ENCODE measurements at places on chromosomes 2 and 18.

GRCh38 chr2:157845081-157845480, 31.0 kb downstream of the ACVR1 start:
- H3K27me3 ChIP-seq, result no peaks in the 10 kb centered on the region
- peaks cover 30% of the 10 kb centered on the region for H3K36me3 ChIP-seq
- DNase-seq, result no peak
- H3K4me3 ChIP-seq, result no peak overlapping the region
- no peak overlapping the region for H3K27ac ChIP-seq

GRCh38 chr2:120302301-120302700, 43.6 kb upstream of the INHBB start:
- no peak overlapping the region for H3K27ac ChIP-seq
- no peak overlapping the region for H3K4me3 ChIP-seq
- H3K4me1 ChIP-seq, result peaks cover 3% of the 10 kb centered on the region

DNA sequence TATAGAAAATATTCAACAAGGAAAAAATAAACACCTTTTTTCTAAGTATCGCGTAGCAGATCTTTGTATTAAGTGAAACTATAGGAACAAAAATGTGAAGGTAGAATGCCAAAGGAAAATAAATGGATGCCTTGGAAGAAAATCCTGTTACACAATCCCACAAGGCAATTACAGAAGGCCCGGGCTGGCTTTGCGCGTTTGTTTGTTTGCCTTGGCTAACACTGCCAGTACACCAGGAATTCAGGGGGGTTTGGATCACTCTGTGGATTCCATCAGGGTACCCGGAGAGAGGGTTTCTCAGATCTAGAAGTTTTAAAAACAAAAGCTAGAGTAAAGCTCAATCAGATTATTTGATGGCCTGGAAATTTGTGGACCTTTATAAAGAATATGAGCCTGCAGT, 478.3 kb downstream of the FBXO15 start:
- DNase-seq, result no peak
- no peaks in the 10 kb centered on the region for H3K36me3 ChIP-seq
- H3K4me3 ChIP-seq, result no peak overlapping the region
- no peaks in the 10 kb centered on the region for H3K4me1 ChIP-seq
- H3K27ac ChIP-seq, result no peak overlapping the region
- H3K27me3 ChIP-seq, result no peaks in the 10 kb centered on the region

DNA sequence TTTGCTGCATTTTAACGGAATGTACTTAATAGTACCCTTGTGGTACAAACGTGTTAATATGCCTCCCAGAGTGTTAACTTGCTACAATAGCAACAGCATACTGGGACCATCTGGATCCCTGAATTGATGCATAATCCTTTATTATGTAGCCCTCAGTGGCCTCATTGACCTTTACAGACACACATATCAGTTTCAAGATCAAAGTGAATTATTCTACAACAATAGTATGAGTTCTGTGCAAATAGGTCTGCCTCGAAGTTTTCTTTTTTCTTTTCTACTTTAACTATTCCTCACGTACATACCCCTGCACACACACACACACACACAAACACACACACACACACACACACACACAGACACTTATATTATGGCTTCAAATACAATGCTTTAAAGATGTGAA, 1622.1 kb downstream of the LRP1B start:
- no peak overlapping the region for H3K4me3 ChIP-seq
- no peak overlapping the region for H3K27ac ChIP-seq
- no peaks in the 10 kb centered on the region for H3K36me3 ChIP-seq
- no peaks in the 10 kb centered on the region for H3K27me3 ChIP-seq

- no peak overlapping the region for H3K4me3 ChIP-seq
- H3K27me3 ChIP-seq, result peaks cover 4% of the 10 kb centered on the region
- peaks cover 42% of the 10 kb centered on the region for H3K4me1 ChIP-seq
Measured at GRCh38 chr2:68411397-68412126, 46.5 kb downstream of the PLEK start.

DNA sequence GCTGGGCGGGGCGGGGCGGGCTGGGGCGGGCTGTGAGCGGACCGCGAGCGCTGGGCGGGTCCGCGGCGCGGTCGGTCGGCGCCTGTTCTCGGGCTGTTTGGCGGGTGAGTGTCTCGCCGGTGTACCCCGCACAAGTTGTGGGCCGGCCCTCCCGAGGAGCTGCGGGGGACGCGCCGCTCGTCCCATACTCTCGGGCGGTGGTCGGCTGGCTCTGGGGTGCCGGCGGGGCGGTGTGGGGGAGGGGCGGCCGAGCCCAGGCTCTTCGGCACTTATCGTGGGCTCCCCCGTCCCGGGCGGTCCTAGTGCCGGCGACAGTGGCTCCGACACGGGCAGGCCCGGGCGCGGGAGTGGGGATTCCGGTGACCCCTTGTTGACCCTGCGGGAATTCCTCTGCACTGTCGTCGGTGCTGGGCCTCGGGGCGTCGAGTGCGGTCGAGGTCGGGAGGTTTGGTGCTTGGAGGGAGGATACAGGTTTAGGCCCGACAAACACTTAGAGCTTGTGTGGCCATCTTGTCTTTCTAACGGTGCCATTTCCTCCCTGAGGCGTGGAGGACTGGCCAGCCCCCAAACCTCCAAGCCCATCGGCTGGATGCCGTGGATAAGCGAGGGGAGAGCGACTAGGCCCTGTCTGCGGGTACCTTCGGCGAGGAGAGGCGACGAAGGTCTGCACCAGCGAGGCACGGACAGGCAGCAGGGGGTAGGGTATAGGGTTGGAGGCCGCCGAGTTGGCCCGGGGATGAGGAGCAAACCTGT, at the start of gene SEPTIN2:
SEPTIN2 (plus strand) TSS at position 47 of the 753 bp plus-strand sequence. CDS start 8,308 bp downstream, outside the sequence.
- peaks cover 45% of the 10 kb centered on the region for H3K36me3 ChIP-seq
- DNase-seq, result peak; percentile 75
- peak within 1 kb of the TSS; percentile 100 for H3K27ac ChIP-seq

DNA sequence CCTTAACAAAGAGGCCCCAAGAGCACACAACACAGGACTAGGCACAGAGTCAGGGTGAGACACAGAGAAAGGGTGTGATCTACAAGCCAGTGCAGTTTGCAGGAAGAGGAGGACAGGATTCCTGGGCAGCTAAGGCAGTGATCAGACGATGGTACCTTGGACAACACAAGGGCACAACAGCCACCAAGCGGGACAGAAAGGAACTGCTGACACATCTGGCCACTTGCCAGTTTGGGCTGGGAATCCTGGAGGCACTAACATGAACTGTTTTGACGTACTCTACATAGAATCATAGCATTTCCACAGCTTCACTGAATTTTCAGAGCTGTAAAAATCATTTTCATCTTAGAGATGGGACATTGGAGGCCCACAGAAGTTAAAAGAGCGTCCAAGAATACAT, 221.5 kb upstream of the SLC35G4 start:
- no peak overlapping the region for H3K4me3 ChIP-seq
- H3K27ac ChIP-seq, result no peak overlapping the region
- no peaks in the 10 kb centered on the region for H3K36me3 ChIP-seq
- no peaks in the 10 kb centered on the region for H3K4me1 ChIP-seq

- no peak for DNase-seq
- H3K27me3 ChIP-seq, result no peaks in the 10 kb centered on the region
- H3K4me3 ChIP-seq, result no peak overlapping the region
- H3K36me3 ChIP-seq, result no peaks in the 10 kb centered on the region
- no peak overlapping the region for H3K27ac ChIP-seq
- peaks cover 4% of the 10 kb centered on the region for H3K4me1 ChIP-seq
Measured at GRCh38 chr18:44135741-44136140, 544.9 kb upstream of the SETBP1 start.

DNA sequence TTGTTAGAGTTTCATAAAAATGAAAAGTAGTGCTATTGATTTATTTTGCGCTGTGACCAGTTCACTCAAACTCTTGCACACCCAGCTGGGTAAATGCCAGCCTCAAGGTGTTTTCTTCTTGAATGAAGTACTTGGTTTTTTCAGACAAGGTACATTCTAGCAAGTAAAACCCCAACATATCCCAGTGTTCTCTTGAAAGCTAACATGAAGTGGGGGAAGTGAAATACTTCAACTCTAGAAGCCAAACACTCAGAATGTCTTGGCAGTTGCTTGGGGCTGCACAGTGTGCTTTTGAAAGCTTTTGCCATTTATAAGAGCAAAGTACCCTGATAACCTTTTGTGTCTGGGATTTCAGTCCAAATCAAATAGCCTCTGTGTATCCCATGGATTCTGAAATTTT, 13.4 kb downstream of the NPAS2 start:
- no peak for DNase-seq
- peaks cover 3% of the 10 kb centered on the region for H3K27me3 ChIP-seq
- no peak overlapping the region for H3K27ac ChIP-seq
- H3K4me3 ChIP-seq, result no peak overlapping the region
- no peaks in the 10 kb centered on the region for H3K36me3 ChIP-seq

DNA sequence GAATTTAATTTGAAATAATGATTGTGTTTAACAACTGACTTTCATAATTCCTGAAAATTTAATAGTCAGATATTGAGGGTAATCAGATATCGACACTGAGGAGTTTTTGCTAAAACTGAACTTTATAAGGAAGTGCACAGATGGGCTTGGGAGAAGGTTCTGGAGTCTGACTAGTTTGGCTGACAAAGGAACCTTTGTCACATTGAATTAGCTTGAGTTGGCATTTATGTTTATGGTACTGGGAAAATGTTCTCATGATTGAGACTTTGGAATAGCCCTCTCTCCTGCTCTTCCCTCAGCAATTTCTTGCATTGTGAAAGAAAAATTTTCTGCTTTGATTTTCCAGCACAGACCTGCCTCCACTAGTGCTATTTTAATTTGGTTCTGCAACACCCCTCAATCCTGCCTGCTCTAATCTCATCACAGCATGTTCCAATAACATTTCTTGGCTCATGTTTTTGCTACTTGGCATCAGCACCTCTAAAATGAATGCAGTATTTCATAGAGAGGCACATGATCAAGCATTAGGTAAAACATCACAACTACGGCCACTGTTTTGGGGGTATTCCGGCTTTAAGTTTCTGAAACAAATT, 133.9 kb upstream of the FSHR start:
- no peaks in the 10 kb centered on the region for H3K4me1 ChIP-seq
- no peaks in the 10 kb centered on the region for H3K27me3 ChIP-seq
- H3K36me3 ChIP-seq, result no peaks in the 10 kb centered on the region

DNA sequence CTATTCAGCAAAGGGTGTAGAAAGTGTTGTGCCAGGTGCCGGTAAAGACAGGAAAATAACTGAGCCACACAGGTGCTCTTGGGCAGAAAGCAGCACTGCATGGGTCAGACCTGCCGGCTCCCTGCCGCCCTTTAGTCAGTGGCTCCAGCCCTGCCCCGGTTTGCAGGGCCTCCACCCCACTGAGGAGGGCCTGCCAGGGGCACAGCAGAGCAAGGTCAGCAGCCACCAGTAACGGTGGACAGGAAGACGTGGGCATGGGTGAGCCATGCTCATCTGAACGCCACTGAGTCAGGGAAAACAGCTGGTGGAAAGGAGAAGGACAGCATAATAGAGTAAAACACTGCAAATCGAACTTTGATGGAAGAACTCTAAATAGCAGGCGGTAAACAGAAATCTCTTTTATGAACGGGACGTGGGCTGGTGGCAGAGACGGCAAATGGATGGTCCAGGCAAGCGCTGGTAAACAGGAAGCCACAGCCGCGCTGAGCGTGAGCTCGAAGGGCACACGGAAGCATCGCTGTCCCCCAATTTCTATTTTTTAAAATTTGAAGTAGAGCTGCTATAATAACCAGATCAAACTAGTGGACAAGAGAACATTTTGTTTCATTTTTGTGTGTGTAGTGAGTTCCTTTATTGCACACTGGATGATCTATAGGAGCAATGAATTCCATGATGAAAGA, 141.8 kb upstream of the ALKAL2 start:
- H3K27ac ChIP-seq, result peak overlapping the region; percentile 85
- no peaks in the 10 kb centered on the region for H3K36me3 ChIP-seq
- H3K4me3 ChIP-seq, result peak overlapping the region; percentile 74
- DNase-seq, result no peak
- no peaks in the 10 kb centered on the region for H3K27me3 ChIP-seq

DNA sequence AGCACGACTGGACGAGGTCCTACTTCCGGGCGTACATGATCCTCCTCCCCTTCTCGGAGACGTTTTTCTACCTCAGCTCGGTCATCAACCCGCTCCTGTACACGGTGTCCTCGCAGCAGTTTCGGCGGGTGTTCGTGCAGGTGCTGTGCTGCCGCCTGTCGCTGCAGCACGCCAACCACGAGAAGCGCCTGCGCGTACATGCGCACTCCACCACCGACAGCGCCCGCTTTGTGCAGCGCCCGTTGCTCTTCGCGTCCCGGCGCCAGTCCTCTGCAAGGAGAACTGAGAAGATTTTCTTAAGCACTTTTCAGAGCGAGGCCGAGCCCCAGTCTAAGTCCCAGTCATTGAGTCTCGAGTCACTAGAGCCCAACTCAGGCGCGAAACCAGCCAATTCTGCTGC, 24.8 kb downstream of the LYPD1 start:
- H3K36me3 ChIP-seq, result no peaks in the 10 kb centered on the region
- no peak overlapping the region for H3K4me3 ChIP-seq
- DNase-seq, result no peak
- no peak overlapping the region for H3K27ac ChIP-seq

GRCh38 chr2:33765122-33765521, 166.0 kb upstream of the FAM98A start:
- no peak overlapping the region for H3K4me3 ChIP-seq
- no peaks in the 10 kb centered on the region for H3K27me3 ChIP-seq
- H3K27ac ChIP-seq, result no peak overlapping the region
- no peaks in the 10 kb centered on the region for H3K36me3 ChIP-seq
- DNase-seq, result no peak
- H3K4me1 ChIP-seq, result no peaks in the 10 kb centered on the region

DNA sequence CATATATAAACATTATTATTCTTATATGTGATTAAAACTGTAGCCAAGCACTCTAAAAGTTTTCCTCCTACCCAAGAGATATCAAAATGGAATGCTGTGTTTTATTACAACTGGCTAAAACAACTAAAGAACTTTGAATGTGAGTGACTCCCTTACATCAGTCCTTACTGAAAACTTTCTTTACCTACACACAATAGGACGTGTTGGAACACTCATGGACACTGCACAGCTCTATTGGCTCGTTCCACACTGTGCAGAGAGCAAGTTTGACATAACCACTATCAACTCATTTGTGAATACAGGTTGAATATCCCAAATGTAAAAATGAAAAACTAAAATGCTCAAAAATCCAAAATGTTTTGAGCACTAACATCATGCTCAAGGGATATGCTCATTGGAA, 650.6 kb downstream of the SLC4A3 start:
- DNase-seq, result no peak
- H3K36me3 ChIP-seq, result no peaks in the 10 kb centered on the region
- H3K4me1 ChIP-seq, result no peaks in the 10 kb centered on the region
- peaks cover 2% of the 10 kb centered on the region for H3K27me3 ChIP-seq

GRCh38 chr2:168180483-168180882, 66.9 kb downstream of the STK39 start:
- H3K27ac ChIP-seq, result no peak overlapping the region
- H3K27me3 ChIP-seq, result no peaks in the 10 kb centered on the region
- peaks cover 61% of the 10 kb centered on the region for H3K4me1 ChIP-seq
- H3K4me3 ChIP-seq, result no peak overlapping the region
- peaks cover 11% of the 10 kb centered on the region for H3K36me3 ChIP-seq
- DNase-seq, result no peak

- DNase-seq, result no peak
- no peak overlapping the region for H3K27ac ChIP-seq
- peaks cover 21% of the 10 kb centered on the region for H3K4me1 ChIP-seq
- no peaks in the 10 kb centered on the region for H3K36me3 ChIP-seq
- H3K4me3 ChIP-seq, result no peak overlapping the region
Measured at GRCh38 chr2:217103752-217104545, 244.1 kb upstream of the TNP1 start.

- H3K4me1 ChIP-seq, result peaks cover 13% of the 10 kb centered on the region
- H3K4me3 ChIP-seq, result no peak overlapping the region
- no peak overlapping the region for H3K27ac ChIP-seq
- peaks cover 15% of the 10 kb centered on the region for H3K36me3 ChIP-seq
- H3K27me3 ChIP-seq, result no peaks in the 10 kb centered on the region
Measured at GRCh38 chr2:105362862-105363591, 25.7 kb downstream of the C2orf49 start.
